ENCODE measurements at places on chromosomes 3 and 15.

- H3K36me3 ChIP-seq = peaks cover 32% of the 10 kb centered on the region
- H3K4me3 ChIP-seq = no peak overlapping the region
- no peak overlapping the region for H3K27ac ChIP-seq
- no peaks in the 10 kb centered on the region for H3K27me3 ChIP-seq
- no peak for DNase-seq
Observed at GRCh38 chr3:184241447-184242296, 7.1 kb downstream of the ALG3 start.

GRCh38 chr15:37080261-37080921, 20.0 kb downstream of the MEIS2 start:
- DNase-seq = no peak
- no peak overlapping the region for H3K4me3 ChIP-seq
- H3K36me3 ChIP-seq = peaks cover 10% of the 10 kb centered on the region
- H3K27me3 ChIP-seq = no peaks in the 10 kb centered on the region

GRCh38 chr3:165669504-165669903, 167.7 kb downstream of the BCHE start:
- H3K27me3 ChIP-seq = no peaks in the 10 kb centered on the region
- no peaks in the 10 kb centered on the region for H3K4me1 ChIP-seq
- H3K27ac ChIP-seq = no peak overlapping the region
- no peak overlapping the region for H3K4me3 ChIP-seq
- no peaks in the 10 kb centered on the region for H3K36me3 ChIP-seq

DNA sequence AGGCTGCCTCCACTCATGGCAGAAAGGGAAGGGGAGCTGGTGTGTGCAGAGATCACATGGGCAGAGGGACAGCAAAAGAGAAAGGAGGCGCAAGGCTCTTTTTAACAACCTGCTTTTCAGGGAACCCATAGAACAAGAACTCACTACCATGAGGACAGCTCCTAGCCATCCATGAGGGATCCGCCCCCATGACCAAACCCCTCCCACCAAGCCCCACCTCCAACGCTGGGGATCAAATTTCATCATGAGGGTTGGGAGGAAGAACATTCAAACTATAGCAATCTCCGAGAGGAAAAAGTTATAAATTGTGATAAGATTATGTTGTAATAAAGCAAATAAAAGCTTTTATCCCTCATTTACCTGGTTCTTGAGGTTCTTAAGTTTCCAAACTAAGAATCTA, 84.7 kb upstream of the LMCD1 start:
- H3K4me3 ChIP-seq = no peak overlapping the region
- no peak for DNase-seq
- H3K27me3 ChIP-seq = no peaks in the 10 kb centered on the region
- no peaks in the 10 kb centered on the region for H3K4me1 ChIP-seq
- no peaks in the 10 kb centered on the region for H3K36me3 ChIP-seq

GRCh38 chr3:185272033-185272432, 18.2 kb upstream of the EHHADH start:
- H3K4me1 ChIP-seq = no peaks in the 10 kb centered on the region
- H3K27ac ChIP-seq = no peak overlapping the region
- no peak overlapping the region for H3K4me3 ChIP-seq
- peaks cover 4% of the 10 kb centered on the region for H3K27me3 ChIP-seq

DNA sequence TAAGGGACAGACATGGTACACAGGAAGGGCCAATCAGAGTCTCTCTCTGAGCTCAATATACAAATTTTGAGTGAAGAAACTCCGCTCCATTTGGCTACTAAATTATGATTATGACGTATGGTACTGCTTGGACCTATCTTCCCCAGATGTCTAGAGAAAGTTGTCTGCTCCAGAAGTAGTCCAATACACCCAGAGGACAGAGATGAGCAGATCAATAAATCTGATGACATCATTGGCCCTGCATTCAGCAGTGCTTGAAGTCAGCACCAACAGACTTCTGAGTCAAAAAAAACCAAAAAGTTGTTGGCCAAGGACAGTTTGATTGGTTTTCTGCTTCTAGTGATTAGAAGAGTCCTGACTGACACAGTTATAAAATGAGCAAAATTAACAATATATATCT, 19.9 kb upstream of the ARHGEF26 start:
- H3K27ac ChIP-seq = no peak overlapping the region
- H3K27me3 ChIP-seq = no peaks in the 10 kb centered on the region
- DNase-seq = no peak
- H3K4me1 ChIP-seq = no peaks in the 10 kb centered on the region
- no peak overlapping the region for H3K4me3 ChIP-seq

DNA sequence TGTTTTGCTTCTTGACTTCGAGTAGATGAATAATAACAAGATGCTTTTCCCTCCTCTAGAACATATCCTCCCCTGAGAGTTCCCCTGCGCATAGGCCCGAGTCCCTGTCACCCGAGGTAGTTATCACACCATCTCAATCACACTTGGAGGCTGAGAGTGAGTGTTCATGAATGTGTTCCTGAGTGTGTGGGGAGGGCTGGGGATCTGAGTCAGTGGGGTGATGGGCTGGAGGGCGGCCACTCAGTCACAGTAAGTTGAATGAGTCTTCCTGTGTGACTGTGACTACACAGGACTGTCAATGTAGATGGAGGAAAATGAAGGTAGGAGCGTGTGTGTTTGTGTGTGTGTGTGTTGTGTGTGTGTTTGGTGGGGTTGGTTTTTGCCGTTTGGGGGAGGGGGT, 71.0 kb downstream of the SETD5 start:
- no peak overlapping the region for H3K4me3 ChIP-seq
- H3K27ac ChIP-seq = no peak overlapping the region
- H3K27me3 ChIP-seq = no peaks in the 10 kb centered on the region
- no peaks in the 10 kb centered on the region for H3K4me1 ChIP-seq
- no peak for DNase-seq

DNA sequence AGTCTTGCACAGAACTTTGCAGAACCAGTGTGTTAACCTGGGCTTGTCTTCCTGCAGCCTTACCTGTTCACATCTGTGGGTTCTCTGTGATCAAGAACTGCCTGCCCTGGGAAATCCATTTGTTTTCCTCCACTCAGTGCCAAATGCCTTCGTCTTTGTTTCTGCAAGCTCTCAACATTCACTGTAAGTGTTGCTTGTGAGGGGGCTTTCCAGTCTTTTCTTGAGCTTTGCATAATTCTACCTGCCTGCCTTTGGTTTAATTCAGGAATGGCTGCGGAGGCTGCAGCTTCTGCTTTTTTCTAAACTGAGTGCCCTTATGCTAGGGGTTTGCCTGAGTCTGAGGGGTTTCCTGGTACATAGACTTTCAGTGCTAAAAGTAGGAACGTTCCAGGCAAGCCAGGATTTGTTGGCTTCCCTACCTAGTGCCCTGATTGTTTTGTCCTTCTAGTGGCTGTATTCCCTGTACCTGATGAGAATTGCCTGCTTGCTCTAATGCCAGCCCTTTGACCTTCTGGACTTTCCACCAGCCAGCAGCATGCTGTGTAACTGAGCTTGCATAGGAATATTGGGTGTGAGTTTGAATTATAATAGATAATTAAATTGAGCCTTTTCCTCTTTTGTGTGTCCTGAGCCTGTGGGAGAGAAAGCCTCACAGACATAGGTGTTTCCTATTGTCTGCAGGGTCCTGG, 96.6 kb upstream of the CLSTN2 start:
- H3K36me3 ChIP-seq = no peaks in the 10 kb centered on the region
- H3K27me3 ChIP-seq = no peaks in the 10 kb centered on the region
- no peaks in the 10 kb centered on the region for H3K4me1 ChIP-seq
- H3K4me3 ChIP-seq = no peak overlapping the region

GRCh38 chr15:46580487-46580886, 945.7 kb downstream of the SQOR start:
- no peaks in the 10 kb centered on the region for H3K36me3 ChIP-seq
- H3K27me3 ChIP-seq = no peaks in the 10 kb centered on the region
- no peak overlapping the region for H3K4me3 ChIP-seq
- no peaks in the 10 kb centered on the region for H3K4me1 ChIP-seq

- no peak overlapping the region for H3K27ac ChIP-seq
- no peaks in the 10 kb centered on the region for H3K4me1 ChIP-seq
- H3K4me3 ChIP-seq = no peak overlapping the region
- no peak for DNase-seq
- no peaks in the 10 kb centered on the region for H3K27me3 ChIP-seq
- no peaks in the 10 kb centered on the region for H3K36me3 ChIP-seq
Observed at GRCh38 chr3:196951371-196951770, 9.0 kb upstream of the NCBP2 start.

GRCh38 chr3:193884652-193885051, 251.3 kb upstream of the HES1 start:
- DNase-seq = no peak
- H3K27ac ChIP-seq = no peak overlapping the region
- no peaks in the 10 kb centered on the region for H3K4me1 ChIP-seq
- H3K27me3 ChIP-seq = no peaks in the 10 kb centered on the region
- no peaks in the 10 kb centered on the region for H3K36me3 ChIP-seq

- H3K27ac ChIP-seq = no peak overlapping the region
- DNase-seq = no peak
- no peaks in the 10 kb centered on the region for H3K27me3 ChIP-seq
- H3K4me1 ChIP-seq = peaks cover 18% of the 10 kb centered on the region
- H3K4me3 ChIP-seq = no peak overlapping the region
Observed at GRCh38 chr3:58528629-58529028, 8.4 kb downstream of the ACOX2 start.

- DNase-seq = no peak
- no peak overlapping the region for H3K27ac ChIP-seq
- H3K4me1 ChIP-seq = no peaks in the 10 kb centered on the region
- H3K4me3 ChIP-seq = no peak overlapping the region
Observed at GRCh38 chr3:39249453-39250115, 30.3 kb downstream of the CX3CR1 start.

GRCh38 chr3:1571736-1572135, 478.9 kb downstream of the CNTN6 start:
- no peak for DNase-seq
- H3K36me3 ChIP-seq = no peaks in the 10 kb centered on the region
- H3K27ac ChIP-seq = no peak overlapping the region
- H3K4me1 ChIP-seq = no peaks in the 10 kb centered on the region
- no peak overlapping the region for H3K4me3 ChIP-seq
- H3K27me3 ChIP-seq = no peaks in the 10 kb centered on the region

DNA sequence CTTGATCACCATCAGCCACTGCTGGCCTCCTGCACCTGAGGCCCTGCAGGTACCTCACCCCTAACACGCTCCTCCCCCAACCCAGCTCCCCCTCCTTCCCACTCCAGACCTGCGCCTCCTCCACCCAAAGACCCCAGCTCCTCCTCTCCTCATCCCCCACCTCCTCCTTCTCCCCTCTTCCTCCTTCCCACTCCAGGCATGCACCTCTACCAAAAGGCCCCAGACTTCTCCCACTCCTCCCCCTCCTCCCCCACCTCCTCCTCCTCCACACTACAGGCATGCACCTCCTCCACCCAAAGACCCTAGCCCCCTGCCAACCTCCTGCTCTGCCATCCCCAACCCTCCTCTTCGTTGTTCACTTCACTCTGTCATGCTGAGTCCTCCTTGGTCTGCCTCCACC, 42.7 kb downstream of the CYP11A1 start:
- H3K27me3 ChIP-seq = no peaks in the 10 kb centered on the region
- DNase-seq = no peak
- peaks cover 9% of the 10 kb centered on the region for H3K4me1 ChIP-seq
- H3K36me3 ChIP-seq = no peaks in the 10 kb centered on the region
- no peak overlapping the region for H3K27ac ChIP-seq

DNA sequence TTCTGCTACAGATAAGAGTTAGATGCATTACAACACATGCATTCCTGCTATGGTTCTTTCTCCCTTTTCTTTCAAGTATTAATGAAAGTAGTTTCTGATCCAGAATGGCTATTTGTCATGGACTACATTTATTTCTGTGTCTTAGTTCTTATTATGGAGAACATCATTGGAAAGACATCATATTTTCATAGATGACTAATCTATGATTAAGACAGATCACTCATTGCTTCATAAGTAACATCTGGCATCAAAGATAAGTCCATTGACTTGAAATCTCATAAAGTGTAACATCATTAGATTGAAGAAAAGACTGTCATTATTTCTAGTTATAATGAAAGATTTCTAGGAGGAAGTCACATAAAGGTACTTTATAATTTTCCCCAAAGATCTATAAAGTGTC, 366.7 kb downstream of the NSUN3 start:
- no peak for DNase-seq
- H3K27me3 ChIP-seq = no peaks in the 10 kb centered on the region
- no peaks in the 10 kb centered on the region for H3K36me3 ChIP-seq
- no peak overlapping the region for H3K27ac ChIP-seq
- H3K4me1 ChIP-seq = no peaks in the 10 kb centered on the region

DNA sequence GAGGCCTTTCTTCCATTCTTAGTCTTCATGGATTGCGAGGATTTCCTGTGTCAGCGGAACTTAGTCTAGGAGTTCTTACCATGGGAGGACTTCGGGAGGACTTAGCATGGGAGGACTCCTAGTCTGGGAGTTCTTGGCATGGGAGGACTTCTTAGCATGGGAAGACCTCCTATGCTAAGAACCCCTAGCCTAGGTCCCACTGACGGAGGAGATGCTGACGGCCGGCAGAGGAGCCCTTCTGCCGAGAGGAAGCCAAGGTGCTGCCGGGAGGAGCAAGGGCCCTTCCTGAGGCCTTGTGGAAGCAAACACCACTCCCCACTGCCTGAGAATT, 35.6 kb upstream of the LDHAL6B start:
- peak overlapping the region; percentile 91 for H3K27ac ChIP-seq
- no peaks in the 10 kb centered on the region for H3K27me3 ChIP-seq
- H3K36me3 ChIP-seq = no peaks in the 10 kb centered on the region
- H3K4me1 ChIP-seq = peaks cover 52% of the 10 kb centered on the region
- DNase-seq = no peak

GRCh38 chr3:57082481-57082880, 22.0 kb downstream of the SPATA12 start:
- H3K4me3 ChIP-seq = no peak overlapping the region
- H3K27ac ChIP-seq = no peak overlapping the region
- no peaks in the 10 kb centered on the region for H3K36me3 ChIP-seq

DNA sequence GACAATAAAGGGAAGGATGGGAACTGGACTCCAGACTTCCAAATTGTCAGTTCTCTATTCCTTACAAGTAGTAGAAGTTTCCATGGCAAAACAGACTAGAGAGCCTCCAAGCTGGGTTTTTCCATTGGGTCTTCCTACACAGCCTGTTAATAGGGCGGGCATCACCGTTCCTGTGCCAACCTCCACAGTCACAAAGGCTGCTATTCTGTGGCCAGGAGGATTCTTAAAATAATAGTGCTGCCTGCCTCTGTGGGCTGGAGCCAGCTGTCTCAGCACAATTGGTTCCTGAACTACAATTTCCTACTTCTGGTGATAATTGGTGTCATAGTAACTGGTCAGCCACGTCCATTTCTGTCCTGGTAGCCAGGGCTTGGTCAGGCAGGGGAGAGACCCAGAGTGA, 38.6 kb downstream of the LYZL4 start:
- no peaks in the 10 kb centered on the region for H3K4me1 ChIP-seq
- no peaks in the 10 kb centered on the region for H3K36me3 ChIP-seq
- no peak for DNase-seq
- H3K4me3 ChIP-seq = no peak overlapping the region
- H3K27ac ChIP-seq = no peak overlapping the region

All from vagina (tissue), 2 donors.